ENCODE measurements at places on chromosomes 6 and 20.

- DNase-seq: no peak
These were observed 189.5 kb upstream of the FLRT3 start for GRCh38 chr20:14526891-14527290.

DNA sequence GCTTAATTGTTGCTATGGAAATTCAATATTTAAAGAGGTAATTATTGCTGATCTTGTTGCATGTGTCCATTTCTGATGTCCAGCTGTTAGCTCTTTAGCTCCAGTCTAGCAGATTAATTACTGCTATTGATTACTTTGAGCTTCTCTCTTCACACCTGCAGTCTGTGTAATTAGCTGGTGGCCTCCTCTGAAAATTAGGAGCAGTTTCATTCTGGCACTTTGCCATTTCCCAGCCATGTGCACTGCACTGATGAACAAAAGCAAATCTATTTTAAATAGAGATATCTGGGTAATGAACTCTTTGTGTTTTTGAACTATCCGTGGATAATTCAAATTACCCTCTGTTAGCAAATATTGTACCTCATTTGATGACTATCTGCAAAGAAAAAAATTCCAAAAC, 275.9 kb downstream of the RNF144B start:
- no peak for DNase-seq

GRCh38 chr6:143007646-143008045, 53.0 kb upstream of the AIG1 start:
- DNase-seq: no peak

GRCh38 chr6:41714556-41715273, 20.7 kb downstream of the TFEB start:
- DNase-seq: no peak

GRCh38 chr6:69880601-69881000, 14.2 kb downstream of the COL19A1 start:
- no peak for DNase-seq

DNA sequence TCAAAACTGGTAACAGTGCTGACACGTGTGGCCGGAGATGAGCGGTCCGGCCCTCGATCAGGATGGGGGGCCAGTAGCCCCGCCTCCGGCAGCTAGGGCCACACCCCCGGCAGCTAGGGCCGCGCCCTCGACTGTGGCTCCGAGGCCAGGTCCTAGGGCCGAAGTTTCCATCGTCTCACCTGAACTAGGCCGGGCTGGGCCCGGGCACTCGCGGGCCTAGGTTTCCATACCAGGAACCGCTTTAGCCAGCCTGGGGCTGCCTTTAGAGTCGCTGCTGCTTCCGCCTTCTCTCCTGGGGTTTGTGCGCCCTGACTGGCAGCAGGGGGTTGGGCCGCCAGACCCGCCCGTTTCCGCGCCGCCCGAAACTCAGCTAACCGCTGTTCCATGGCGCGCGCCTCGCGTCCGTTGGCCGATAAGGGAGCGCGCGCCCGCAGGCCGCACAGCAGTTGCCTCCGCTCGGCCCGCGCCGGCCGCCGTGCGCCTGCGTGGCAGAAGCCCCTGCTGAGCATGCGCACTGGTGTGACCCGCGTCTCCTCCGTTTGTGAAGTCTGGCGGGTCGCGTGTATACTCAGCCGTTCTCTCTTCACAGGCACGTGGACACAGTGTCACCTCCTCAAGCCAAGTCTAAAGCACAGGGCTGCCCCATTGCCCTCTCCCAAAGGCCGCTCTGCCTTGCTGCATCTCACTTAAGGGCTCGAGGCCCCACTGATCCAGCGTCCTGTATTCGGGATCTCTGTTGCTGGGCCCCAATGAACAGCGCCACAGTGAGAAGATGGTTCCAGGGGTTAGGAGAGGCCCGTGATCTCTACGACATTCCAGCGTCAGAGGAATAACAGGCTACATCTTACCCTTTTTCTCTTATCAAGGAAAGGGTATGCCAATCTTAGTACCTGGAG, at the start of gene SAYSD1:
TSS of gene SAYSD1 (minus strand) at position 483 of the 896 bp plus-strand sequence. CDS start at position 386, 97 bp downstream.
- peak; percentile 84 for DNase-seq

GRCh38 chr6:36432151-36432671, 10.4 kb downstream of the PXT1 start:
- no peak for DNase-seq

GRCh38 chr20:8310618-8311017, 178.6 kb downstream of the PLCB1 start:
- no peak for DNase-seq

- no peak for DNase-seq
These were observed 109.0 kb downstream of the FUT9 start for GRCh38 chr6:96124778-96125177.

DNA sequence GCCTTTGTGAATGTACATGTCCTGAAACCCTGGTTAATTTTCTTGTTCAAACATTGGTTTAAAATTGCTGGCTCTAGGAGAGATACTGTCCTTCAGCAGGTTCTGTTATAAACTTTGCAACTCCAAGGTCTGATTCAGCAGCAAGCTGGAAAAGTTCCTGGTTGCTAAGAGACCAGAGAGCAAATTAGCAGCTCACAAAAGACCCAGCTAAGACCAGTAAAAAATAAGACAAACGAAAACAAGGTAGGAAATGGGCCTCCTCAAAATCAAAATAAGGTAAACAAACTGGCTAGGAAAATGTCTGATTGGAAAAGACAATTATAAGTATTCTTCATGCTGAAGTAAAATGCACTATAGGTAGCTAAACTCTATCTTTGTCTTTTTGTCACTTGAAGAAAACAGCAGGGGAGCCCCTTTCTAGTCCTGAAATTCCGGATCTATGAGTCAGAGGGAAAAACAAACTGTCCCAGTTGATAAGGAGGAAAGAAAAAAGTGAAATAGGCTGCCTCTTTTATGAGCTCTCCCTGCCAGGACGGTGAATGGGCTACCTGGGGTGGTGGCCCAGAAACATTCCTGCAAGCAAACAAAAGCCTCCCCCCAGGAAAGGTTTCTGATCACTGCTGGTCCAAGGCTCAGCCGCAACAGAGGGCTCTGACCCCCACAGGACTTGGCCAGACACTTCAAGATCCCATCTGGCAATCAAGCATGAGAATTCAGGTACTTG, 41.6 kb downstream of the UNC5CL start:
- no peak for DNase-seq

GRCh38 chr20:48818481-48818987, 9.3 kb downstream of the PREX1 start:
- no peak for DNase-seq

DNA sequence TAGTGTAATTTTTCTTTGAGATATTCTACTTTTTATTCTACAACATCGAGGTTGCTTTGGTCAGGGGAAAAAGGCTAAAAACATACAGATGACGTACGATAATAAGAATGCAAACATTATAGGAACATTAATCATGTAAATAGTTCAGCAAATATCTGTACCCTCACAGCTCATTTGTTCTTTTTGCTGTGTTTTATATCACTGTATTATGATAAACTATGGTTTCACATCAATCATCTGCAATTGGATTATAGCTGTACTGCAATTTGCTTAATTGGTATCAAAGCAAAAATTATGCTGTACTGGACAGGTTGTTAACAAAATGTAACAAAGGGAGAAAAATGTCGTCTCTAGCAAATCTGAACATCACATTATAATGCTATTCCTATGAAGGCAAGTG, 597.1 kb downstream of the EPHA7 start:
- DNase-seq: no peak

DNA sequence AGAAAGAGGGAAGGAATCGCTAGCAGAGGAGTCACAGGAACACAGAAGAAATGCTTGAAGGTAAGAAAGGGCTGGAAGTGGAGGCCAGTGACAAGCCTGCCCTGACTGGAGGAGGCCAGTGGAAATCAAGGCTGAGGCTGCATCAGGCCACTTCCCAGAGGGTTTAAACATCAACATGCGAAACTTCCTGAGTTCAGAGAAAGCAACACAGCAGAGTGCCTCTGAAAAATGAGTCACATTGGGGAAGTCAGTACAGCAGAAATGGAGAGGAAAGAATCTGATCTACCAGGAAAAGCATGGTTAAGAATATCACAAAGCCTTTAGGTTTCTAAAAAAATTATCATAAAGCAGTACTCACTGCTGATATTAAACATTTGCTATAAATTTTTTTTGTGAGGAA, 23.3 kb downstream of the NAPB start:
- no peak for DNase-seq

GRCh38 chr6:152226119-152226518, 411.0 kb downstream of the SYNE1 start:
- DNase-seq: no peak

GRCh38 chr6:111263837-111264236, 176.5 kb downstream of the SLC16A10 start:
- DNase-seq: no peak

GRCh38 chr20:47354714-47355488, 1.6 kb downstream of the ZMYND8 start:
- no peak for DNase-seq

DNA sequence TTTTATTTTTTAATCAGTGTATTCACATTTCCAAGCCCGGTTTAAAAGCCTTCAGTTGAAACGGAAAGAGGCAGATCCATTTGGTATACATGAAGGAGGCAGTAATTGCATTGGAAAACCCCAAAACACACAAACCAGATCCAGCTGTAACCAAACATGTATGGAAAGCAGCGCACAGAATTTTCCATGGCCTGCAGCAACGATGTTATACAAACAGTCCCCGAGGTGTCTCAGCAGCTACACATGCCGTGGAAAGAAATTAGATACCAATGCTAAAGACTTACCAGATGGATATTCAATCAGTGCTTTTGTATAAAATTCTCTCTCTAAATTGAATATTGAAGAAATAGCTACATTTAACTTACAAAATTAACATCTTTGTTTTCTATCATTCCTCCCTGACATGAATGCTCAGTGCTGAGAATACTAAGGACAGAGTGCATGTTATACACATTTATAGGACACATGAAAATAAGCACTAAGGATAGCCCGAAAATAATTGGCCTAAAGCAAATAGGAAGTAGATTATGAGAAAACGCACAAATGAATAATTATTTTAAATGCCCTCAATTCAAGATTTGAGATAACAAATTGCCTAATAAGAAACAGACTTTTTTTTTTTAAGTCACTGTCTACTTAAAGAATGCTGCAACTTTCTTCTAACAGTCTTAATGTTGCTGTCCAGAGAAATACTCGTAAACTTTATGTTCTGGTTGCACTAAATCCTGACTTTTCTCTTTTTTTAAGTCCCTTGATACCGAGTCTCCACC, 713.1 kb downstream of the HDGFL1 start:
- no peak for DNase-seq

- DNase-seq: no peak
These were observed 55.2 kb downstream of the PRDM13 start for GRCh38 chr6:99661870-99662269.

DNA sequence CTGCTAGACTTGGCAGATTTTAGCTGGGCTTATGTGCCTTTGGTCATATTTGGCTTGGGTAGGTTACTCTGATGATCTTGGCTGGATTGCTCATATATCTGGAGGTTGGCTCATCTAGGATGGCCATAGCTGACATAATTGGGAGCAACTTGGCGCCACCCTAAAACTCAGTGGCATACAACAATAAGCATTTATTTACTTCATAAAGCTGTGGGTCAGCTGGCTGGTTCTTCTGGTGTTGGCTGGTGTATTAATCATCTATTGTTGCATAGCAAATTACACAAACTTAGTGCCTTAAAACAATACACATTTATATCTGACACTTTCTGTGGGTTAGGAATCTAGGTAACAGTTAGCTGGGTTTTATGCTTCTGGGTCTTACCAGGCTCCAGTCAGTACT, 297.3 kb upstream of the JAG1 start:
- DNase-seq: no peak

- DNase-seq: no peak
These were observed 469.9 kb upstream of the IRAK1BP1 start for GRCh38 chr6:78397499-78397898.

DNA sequence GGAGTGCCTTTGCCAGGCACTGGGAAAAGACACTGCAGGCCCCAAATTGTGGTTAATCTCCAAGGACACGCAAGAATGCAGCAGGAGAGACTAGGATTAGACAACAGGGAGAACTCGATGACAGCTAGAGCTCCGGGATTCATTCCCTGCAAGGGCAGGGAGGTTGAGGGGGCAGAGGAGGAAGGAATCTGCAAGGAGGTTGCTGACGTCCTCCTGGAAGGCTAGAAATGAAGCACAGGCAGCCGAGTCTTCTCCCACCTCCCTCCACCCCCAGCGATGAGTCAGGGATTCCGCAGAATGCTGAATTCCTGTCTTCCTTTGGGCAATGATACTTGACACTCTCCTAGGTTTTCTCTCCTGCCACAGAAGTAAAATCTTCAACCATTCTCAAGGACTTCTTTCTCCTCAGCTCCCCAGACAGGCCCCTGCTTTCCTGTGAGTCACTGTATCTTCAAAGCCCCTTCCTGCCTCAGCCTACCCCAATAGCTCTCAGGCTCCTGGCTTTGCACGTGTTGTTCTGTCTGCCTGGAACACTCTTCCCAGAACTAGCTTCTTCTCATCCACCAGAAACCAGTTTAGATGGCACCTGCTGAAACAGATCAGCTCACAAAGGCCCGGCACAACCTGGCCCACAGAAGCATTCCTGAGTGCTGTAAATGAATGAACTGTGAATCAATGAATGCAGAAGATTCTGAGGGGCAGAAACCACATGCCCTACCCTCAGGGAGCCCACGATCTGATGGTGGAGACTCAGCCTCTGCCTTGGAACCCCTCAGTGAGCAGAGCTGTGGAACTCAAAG, 85.6 kb downstream of the MRPL14 start:
- DNase-seq: no peak

- no peak for DNase-seq
These were observed 15.8 kb upstream of the STX16 start for GRCh38 chr20:58635279-58635665.

DNA sequence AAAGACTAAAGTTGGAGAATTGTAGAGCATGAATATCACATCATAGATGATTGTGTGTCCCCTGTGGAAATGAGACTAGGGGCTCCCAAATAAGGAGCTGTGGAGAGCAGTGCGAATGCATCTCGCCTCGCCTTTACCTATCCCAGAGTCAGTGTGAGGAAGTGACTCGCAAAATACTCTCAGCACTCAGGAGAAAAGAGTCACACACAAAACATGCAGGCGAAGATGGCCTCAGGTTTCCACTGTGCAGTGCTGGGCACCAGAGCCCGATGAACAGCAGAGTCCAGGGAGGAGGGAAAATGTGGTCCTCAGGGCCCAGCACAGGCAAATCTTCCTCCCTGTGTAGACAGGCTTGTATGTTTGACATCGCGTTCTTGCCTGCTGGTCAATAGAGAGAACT, 126.5 kb upstream of the AFDN start:
- DNase-seq: no peak

DNA sequence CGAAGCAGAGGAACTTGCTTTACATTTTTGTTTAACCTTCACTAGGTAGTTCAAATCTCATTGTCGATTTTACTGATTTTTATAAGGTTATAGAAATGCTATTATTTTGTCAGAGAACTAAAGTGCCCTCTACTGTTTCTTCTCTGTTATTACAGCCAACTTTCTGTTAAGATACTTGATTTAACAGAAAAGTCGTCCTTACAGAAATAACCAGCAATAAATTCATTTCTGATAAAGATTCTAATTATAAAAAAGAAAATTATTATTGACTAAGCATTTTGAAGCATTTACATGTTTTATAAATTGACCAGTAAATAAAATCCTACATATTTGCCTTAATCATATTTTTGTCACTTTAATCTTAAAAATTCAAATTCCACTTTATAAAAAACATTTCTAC, 60.8 kb downstream of the OGFRL1 start:
- no peak for DNase-seq

GRCh38 chr6:9121549-9121948, 686.2 kb upstream of the SLC35B3 start:
- no peak for DNase-seq
